Fibroblast of lung (primary cell): ENCODE measurements at places on chromosomes 3 and 15. TPM values are rescaled to one million over a fixed set of nuclear protein-coding genes. Genes with fewer than 3 reads are reported as not detected.
A peak's percentile ranks its signal among the peaks of the same experiment; 100 is the strongest.

DNA sequence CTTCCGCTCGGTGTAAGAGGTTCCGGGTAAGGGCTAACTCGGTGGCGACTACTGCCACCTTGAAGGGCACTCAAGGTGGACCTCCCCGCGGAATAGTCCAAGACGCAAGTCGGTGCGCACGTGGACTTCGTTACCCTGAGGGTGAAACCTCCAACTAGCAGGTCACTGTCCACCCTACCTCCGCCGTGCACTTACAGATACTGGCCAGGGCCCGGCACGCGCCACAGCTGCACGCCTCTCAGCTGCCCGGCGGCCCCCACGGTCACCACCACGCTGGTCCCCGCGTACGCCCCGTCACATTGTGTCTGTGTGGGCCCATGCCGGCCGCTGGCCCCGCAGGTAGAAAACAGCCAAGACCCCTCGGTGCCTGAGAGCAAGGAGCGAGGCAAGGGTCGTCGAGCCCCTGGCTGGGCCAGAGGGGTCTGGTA lies 1.1 kb downstream of the LTK start:
- DNase-seq = no peak

DNA sequence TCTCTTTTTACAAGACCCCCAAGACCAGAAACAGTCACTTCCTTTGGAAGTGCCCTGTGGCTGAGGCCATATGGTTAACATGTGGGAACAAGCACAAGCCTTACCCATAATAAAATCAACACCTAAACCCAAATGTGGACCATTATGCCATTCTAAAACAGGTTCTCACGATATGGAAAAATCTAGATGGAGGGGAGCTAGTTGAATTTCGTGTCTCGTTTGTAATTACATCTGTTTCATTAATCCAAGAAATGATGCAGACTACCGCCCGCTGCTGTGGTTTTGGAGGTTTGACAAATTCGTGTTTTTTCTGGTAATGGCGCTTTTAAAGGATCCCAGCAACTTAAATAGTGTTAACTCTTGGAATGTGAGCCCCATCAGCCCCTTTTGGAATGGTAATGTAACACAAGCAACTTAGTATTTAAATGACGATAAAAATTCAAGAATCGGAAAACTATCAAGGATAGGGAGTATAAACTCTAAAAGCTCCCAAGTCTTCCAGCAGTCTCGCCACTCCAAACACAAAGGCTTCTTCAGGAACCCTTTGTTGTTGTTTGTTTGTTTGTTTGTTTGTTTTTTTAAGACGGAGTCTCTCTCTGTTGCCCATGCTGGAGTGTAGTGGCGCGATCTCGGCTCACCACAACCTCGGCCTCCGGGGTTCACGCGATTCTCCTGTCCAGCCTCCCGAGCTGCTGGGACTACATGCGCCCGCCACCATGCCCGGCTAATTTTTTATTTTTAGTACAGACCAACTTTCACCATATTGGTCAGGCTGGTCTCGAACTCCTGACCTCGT lies 1.1 kb downstream of the CNBP start:
- peak; percentile 54 for DNase-seq

Gene PPP1R14D
- total RNA-seq = not detected in 2 replicates

Gene CACNA2D2
- under 0.01 TPM in 1 of 2 replicates, not detected in the other for total RNA-seq

DNA sequence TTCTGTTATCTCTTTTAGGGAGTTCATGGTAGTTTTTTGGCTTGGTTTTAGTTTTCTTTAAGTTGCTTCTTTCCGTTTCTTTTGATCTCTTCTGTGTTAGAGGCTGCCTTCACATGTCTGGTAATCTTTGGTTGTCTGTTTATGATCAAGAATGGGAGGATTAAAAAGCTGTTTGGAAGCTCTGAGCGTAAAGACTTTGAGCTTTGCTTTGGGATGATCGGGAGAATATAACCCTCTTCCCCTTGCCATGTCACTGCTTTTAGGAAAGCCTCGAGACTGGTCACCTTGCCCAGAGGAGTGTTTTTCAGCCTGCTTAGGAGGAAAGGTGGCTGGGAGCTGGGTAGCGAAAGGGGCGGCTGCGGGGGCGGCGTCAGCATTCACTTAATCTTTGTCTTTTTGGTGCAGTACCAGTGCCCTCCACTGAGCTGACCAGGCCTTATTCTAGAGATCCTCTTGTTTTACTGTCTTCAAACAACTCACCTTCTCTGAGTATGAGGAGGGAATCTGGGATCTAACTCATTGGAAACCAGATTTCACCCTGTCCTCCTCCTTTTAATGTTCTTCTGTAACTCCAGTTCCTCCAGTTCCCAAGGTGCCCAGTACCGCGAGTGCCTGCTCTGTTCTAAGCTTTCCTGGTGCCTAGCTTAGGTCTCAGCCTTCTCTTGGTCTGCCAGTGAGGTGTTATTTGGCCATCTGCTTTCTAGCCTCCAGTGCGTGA lies 15.5 kb downstream of the TATDN2 start:
- peak; percentile 46 for DNase-seq

Gene HYAL2
- total RNA-seq = 50.6 and 52.5 TPM in 2 replicates

Gene OR5K2
- total RNA-seq = not detected in 2 replicates

DNA sequence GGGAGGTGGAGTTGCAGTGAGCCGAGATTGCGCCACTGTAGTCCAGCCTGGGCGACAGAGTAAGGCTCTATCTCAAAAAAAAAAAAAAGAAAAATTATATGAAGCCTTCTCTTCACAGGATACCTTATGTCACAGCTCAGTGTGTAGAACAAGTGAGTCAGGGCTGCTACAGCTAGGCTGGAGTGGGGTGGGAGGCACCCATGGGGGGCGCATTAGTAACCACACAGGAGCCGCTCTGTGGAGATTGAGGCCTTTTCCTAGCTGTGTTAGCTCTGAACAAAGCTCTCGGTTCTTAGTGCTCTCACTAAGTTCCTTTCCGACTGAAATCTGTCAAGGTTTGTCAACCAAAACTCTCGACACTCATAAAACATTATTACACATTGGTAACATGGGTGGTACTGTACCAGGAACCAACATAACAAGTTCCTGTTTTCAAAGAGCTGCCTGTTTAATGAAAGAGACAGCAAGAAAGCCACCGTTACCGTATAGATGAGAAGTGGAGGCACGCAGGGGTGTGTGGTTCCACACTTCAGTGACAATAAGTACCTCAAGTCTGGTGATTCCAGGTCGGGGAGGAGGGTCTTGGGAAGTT lies 4.5 kb downstream of the LRRC31 start:
- DNase-seq = no peak

DNA sequence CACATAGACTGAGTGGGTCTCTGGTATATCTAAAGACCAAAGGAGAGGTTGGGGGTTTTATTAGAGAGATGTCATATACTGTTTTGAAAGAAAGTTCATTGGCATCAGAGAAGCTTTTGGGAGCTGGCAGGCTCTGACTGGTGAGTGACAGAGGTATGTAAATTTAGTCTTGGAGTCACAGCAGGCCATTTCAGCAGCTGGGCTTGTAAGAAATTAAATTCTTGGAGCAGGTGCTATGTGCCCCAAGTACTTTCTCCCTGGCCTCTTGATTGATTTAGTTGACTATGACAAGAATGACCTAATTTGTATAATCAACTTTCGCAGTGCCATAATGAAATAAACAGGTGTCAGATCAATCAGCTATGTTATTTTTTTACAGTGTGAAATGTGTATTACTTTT lies 47.8 kb upstream of the CDAN1 start:
- no peak for DNase-seq

DNA sequence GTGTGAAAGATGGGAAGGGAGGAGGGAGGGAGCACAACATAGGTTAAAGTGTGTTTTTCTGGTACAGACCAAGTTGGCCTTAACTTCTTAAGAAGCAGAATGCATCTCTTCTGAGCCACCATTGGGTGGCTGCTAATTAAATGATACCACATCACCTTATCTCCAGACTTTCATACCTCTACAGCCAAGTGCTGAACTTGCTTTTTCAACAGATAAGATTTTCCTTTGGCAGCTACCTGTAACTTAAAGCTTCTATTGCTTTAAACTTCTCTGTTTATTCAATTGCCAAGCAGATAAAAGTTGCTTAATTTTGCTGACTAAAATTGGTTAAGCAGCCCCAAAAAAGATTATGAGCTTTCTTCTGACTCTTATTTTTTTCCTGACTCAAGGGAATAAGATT lies 292.4 kb upstream of the SGO1 start:
- no peak for DNase-seq

- DNase-seq = no peak
Measured at GRCh38 chr3:38602576-38603250, 46.8 kb downstream of the SCN5A start.

DNA sequence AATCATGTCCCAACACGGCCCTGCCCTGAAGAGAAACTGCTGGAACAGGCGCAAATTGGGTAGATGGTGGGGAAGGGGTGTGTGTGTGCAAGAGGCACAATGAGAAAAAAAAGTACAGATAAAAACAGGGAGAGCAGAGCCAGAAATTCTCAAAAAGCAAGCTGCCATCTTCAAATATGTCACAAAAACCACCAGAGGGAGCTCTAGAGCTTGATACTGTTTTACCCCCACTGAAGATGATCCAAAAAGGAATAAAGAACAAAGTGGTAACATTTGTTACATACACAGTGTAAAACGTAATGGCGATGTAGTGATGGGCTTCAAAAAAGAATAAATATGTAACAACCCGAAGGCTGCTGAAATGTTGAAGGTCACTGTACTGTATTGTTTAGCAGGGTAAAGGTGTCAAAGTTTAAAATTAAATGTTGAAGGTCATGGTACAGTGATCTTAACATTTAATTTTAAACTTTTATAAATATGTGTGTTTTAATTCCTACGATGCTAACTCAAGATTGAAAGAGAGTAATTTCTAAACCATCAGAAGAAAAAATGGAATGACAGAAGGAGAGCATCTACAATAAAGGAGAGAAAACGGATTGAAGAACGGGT lies 6.0 kb downstream of the SNRPA1 start:
- DNase-seq = no peak

Gene HIGD2B
- total RNA-seq = 0.26 TPM in 1 of 2 replicates, not detected in the other

Gene ACVR2B
- total RNA-seq = 2.3 and 2.6 TPM in 2 replicates

DNA sequence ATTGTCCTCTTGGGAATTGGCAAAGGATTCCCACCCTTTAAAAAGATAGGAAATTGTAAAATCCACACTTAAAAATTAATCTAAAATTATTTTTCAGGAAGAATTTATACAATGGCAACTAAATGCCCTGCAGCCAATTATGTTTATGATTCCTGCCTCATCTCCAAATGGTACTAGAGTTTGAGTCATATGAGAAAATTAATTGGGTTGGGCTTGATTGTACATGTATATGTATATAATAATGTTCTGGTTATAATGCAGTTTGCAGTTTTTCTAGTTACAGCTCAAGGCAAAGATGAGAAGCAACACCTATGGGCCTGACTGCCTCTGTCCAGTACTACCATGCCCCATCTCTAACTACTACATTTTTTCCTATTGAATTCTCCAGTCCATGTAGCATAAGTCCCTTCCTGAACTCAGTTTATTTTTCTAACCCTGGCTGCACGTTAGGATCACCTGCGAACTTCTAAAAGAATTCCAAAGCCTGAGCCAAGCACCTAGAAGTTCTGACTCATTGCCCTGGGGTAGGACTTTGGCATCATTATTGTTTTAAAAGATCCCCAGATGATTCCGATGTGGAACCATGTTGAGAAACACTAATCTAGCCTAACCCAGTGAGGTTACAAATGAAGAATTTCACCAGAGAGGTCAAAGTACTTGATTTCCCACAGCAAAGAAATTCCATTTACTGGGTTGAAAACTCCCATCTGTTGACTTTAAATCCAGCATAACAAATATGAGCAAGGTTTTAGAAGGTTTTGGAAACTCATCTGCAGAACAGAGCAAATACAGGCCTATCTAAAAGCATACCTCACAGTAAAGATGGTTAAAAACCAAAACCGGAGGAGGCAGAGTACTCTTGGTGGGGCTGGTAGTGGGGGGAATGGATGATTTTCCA lies 19.4 kb downstream of the TGFBR2 start:
- peak; percentile 92 for DNase-seq

- peak; percentile 39 for DNase-seq
Measured at GRCh38 chr3:30492322-30493192, 113.8 kb upstream of the TGFBR2 start.

Gene DVL3
- 32.4 and 33.7 TPM in 2 replicates for total RNA-seq

GRCh38 chr3:98552232-98553020 lies 20.6 kb downstream of the GPR15 start:
- DNase-seq = no peak

- DNase-seq = no peak
Measured at GRCh38 chr3:128100638-128101037, 23.0 kb downstream of the RUVBL1 start.

DNA sequence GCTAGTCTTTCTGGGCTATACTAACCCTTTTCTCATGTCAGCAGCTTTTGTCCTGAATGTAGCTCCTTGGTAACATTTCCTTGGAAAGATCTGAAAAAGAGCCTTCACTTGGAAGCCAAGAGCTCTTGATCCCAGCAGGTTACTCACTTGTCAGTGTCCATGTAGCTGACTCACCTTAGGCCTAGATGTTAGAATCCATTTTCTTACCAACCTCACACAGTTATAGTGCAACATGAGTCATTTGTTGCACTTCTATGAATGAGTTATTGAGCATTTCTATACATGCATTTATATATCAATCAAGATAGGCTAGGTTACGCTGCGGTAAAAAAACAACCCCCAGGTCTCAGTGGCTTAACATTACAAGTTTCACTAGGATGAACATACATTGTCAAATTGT lies 106.8 kb upstream of the SLC7A14 start:
- DNase-seq = peak; percentile 68

DNA sequence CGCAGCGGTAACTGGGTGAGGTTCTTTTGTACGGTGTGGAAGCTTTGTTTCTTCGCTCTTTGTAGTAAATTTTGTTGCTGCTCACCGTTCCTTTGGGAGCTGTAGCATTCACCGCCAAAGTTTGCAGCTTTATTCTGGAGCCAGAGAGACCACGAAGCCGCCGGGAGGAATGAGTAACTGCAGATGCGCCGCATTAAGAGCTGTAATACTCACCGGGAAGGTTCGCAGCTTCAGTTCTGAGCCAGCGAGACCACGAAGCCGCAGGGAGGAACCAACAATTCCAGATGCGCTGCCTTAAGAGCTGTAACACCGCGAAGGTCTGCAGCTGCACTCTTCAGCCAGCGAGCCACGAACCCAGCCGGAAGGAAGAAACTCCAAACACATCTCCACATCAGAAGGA lies 56.0 kb upstream of the DYNC1LI1 start:
- no peak for DNase-seq

- no peak for DNase-seq
Measured at GRCh38 chr3:55641964-55642363, 154.9 kb upstream of the WNT5A start.

DNA sequence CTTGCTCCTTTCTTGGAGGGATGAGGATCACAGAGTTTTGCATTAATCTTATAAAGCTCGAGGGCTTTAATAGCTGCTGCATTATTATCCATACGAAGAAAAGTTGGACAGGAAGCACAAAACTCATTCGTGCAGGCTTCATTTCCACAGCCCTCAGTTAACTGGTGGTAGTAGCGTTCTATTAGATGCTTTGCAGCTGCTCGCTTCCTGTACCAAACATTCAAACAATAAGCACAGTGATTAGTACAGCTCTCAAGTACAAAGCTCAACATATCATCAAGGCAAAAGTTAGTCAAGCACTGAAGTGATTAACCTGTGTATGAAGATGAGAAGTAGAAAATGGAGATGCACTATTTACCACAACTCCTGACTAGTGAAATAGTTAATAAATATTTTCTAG lies 63.3 kb downstream of the UBE3A start:
- DNase-seq = peak; percentile 31
